ENCODE measurements at places on chromosomes 13 and 19.
A peak's percentile ranks its signal among the peaks of the same experiment; 100 is the strongest.

DNA sequence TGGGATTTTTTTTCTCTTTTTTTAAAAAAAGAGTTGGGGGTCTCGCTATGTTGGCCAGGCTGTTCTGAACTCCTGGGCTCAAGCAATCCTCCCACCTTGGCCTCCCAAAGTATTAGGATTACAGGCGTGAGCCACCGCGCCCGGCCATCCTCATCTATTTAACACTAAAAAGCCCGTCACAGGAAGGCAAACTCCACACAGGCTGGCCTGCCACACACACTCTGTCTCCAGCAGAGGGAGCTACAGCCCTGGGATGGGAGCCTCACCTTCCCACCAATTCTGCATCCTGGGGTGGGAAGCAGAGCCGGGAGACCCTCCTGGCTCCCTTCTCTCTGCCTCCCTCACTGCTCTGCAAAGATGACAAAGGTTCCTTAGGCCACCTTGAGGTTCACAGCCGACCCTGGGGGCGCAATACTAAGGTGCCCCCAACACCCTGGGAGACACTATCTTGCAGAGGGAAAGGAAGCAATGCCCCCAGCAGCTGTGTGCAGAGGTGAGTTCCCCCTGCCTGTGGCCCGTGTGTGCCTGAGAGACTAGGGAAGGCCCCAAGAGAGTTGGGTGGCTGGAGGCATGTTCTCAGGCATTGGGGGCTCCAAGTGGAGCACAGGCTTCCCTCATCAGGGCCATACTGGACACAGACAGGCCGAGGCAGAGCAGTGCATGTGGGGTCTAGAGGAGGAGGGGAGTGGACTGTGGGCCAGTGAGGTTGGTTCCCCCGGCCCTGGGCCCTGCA, 27.4 kb upstream of the TIMM44 start:
- peak; percentile 41 for DNase-seq

GRCh38 chr19:28305513-28305912, 907.4 kb downstream of the UQCRFS1 start:
- DNase-seq: no peak

GRCh38 chr13:42760951-42761350, 20.4 kb upstream of the FAM216B start:
- no peak for DNase-seq

DNA sequence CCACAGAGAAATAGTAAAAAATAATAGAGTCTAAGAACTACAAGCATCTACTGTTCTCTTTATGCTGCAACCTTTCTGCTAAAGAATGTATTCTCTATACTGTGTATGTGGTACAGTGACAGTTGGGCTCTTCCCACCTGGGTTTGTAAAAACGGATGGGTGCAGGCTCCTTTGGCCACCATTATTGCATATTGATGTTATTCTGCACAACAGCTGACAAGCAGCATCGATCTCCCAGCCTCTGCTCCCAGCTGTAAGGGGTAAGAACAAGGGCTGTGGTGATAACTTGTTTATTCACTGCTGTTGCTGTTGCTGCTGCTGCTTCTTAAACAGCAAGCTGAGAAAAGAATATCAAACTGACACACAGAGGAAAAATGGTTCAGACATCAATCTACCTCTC, 56.1 kb downstream of the KCNRG start:
- DNase-seq: no peak
